HFFc6 (cell line): ENCODE measurements at places on chromosomes 13 and 19.

DNA sequence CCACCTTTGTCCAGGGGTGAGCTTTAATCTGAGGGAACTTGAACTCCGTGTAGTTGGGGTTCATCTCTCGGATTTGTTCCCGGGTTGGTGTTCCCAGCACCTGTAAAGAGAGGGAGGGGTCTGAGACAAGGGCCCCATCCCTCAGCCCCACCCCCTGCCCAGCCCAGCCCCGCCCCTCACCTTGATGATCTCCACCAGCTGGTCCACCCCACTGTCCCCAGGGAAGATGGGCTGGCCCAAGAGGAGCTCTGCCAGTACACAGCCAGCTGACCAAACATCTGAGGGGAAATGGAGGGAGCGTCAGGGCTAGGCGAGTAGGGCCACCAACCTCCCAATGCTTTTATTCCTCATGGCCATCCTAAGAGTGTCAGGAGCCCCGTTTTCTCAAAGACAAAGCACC, 9.3 kb downstream of the GSK3A start:
- DNase-seq = no peak

DNA sequence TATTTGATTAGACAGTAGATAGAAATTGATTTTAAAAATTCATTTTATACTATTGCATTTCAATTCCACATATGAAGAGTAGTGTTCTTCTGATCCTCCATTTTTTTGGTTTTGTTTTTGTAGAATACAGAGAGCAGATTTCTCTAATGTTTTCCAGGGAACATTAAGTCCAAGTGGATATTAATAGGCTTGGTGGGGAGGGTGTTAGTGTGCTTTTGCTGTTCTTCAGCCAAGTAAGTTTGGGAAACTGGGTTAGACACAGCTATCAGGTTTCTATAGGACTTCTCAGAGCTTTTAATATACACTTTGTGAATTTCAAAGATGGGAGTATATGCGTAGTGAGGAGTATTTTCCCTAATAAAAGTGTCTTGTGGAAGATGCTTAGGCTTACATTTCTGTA, 21.8 kb downstream of the NAA16 start:
- no peak for DNase-seq

DNA sequence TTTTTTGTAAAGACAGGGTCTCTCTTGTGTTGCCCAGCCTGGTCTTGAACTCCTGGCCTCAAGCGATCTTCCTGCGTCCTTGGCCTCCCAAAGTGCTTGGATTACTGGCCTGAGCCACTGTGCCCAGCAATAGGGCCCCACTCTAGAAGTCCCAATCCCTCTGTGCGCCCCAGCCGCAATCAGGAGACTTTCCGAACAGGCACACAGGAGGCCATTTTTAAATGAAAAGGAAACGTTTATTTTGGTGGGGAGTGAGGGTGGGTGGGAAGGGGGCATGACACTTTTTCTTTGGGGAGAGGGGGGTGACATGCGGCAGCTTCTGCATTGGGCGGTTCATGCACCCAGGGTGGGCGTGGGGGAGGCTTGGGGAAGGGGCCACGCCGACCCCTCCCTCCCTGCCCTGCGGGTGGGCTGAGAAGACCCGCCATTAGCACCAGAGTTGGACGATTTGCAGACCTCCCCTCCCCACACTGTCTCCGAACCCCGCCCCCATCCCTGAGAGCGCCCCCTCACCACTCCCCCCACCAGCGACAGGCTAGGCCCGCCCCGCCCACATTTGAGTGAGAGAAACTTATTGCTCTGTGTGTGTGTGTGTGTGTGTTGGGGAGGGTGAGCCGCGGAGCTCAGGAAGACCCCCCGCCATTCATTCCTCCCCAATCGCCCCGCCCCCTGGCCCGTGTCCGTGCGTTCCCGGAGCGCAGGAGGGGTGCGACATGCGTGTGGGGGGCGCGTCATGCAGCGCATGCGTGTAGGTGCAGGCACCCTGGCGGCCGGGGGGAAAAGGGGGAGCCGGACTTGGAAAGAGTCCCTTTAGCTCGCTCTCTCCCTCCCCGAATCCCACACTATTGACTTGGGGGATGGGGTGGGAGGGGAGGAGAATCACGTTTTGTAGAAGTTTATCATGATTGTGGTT, 17.2 kb downstream of the KCNC3 start:
- DNase-seq = no peak

GRCh38 chr13:64684685-64685431, 2545.3 kb downstream of the PCDH9 start:
- DNase-seq = no peak

GRCh38 chr19:30812099-30812678, 440.0 kb downstream of the ZNF536 start:
- DNase-seq = no peak
